ENCODE measurements at places on chromosomes 6 and 20. TPM values are rescaled to one million over a fixed set of nuclear protein-coding genes. Genes with fewer than 3 reads are reported as not detected.

GRCh38 chr6:227074-227782 is 65.1 kb upstream of the DUSP22 start:
- DNase-seq = no peak

DNA sequence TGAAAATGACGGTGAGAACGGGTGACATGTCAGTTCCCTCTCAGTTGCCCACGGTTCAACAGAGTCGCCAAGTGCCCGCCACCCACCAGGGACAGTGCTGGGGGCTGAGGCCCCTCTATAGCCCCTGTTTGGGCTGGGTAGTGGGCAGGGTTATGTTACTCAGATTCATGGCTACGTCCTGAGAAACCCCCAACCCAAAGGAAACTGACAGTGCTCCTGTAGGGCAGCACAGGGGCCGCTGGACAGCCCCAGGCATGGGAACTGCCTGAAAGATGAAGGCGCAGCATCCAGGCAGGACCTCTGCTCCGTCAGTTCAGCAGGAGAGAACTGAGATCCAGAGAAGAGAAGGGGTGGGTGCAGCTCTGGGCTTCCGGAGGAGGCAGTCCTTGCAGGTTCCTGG is 118.9 kb upstream of the PMEPA1 start:
- DNase-seq = no peak

- DNase-seq = no peak
These were observed 265.5 kb downstream of the TBX18 start for GRCh38 chr6:84498905-84499304.

GRCh38 chr6:142258757-142259156 is 43.0 kb upstream of the ADGRG6 start:
- DNase-seq = no peak

TBXT gene
- not detected for total RNA-seq

KLC4 gene
- 14.2 TPM for total RNA-seq

UQCC2 gene
- total RNA-seq = 21.2 TPM

Measured in dermis microvascular lymphatic vessel endothelial cell (primary cell).